Stimulated activated CD4-positive, alpha-beta T cell treated with anti-CD3 and anti-CD28 coated beads, Interleukin-1b, Interleukin-23, amount 100 ng/mL, for 1 hour (primary cell): ENCODE measurements at places on chromosomes 6 and 20.

DNA sequence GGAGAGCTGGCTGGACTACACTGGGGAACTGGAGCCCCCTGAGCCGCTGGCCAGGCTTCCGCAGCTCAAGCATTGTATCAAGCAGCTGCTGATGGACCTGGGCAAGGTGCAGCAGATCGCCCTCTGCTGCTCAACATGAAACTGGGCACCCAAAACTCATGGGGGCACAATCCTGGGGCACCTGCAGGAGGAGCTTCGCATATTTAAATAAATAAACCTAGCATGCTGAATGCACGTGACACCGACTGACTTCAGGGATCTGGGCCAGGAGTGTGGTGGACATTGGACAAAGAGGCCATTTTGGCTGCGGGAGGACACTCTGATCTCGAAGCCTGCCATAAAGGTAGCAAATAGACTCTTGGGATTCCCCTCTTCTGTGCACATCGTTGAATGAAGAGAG is 6.8 kb downstream of the SCAND1 start:
- DNase-seq, result no peak

- DNase-seq, result no peak
Observed at GRCh38 chr6:150290429-150290828, 78.4 kb upstream of the IYD start.

- no peak for DNase-seq
Observed at GRCh38 chr20:41044409-41045062, 15.9 kb downstream of the TOP1 start.

DNA sequence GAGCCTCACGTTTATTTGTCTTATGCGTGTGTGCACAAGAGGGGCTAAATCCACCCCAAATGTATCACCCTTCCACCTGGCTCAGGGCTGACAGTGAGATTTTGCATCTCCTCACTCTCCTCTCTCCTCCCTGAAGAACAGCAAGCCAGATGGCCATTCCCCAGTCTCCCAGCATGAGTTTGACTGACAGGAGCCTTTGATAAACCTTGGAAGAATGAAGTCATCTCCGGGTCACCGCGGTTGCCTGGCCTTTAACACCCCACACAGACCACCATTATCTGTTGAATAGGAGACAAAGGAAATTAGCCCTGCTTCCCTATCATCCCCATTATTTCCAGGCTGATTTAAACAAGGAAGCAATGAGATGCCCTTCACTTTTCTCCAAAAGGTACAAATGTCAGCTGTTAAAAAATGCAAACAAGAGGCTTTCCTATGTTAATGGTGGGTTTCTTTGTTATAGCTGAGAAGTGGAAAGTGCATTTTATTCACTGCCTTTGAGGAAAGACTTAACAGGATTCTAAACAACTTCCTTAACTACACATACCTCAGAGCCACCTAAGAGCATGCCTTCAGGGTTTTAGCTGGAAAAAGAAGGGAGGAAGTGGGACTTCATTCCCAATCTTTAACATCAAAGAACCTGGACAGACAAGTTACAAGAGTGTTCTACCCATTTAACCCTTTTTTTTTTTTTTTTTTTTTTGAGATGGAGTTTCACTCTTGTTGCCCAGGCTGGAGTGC is 524.8 kb upstream of the ID4 start:
- no peak for DNase-seq

DNA sequence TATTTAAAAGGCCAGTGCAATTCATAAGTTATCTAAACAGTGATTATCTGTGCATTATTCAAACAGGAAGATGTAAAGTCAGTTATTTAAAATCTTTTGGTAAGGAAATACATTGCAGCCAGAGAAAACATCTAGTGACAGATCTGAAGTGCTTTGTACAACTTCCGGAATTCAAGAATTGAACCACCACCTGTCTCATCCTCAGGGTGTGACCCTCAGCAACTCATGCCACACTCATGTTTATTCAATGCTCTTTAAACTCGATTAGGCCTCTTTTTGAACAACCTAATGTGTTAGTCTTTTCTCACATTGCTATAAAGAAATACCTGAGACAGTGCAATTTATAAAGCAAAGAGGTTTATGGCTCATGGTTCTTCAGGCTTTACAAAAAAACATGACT is 62.6 kb upstream of the GGTLC1 start:
- DNase-seq, result no peak

DNA sequence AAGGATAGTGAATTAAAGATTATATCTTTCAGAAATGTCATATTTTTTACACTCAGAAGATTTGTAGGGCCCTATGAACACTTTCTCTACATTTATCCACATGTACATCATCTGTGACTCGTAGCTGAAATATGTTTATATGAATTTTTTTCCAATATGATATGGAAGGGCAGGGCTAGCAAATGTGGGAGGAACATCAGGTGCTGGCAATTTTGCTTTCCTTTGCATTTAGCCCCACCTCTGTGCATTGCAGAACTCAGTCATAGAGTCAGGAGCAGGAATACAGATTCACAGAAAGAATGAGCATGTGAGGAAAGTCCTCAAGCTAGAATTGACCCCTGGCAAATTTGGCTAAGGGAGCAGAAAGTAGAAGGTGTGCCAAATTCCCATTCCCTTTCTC is 129.9 kb downstream of the CRYBG1 start:
- no peak for DNase-seq

- DNase-seq, result no peak
Observed at GRCh38 chr6:79544299-79544927, 7.2 kb upstream of the LCA5 start.

- DNase-seq, result no peak
Observed at GRCh38 chr20:1474817-1475603, 8.4 kb upstream of the NSFL1C start.

- peak; percentile 71 for DNase-seq
Observed at GRCh38 chr6:43509984-43510826, at the start of gene LRRC73. TSS of gene LRRC73 (minus strand) at chr6:43510346. CDS start at chr6:43509785, 561 bp downstream.

GRCh38 chr6:114987281-114987680 is 644.5 kb upstream of the HS3ST5 start:
- no peak for DNase-seq

DNA sequence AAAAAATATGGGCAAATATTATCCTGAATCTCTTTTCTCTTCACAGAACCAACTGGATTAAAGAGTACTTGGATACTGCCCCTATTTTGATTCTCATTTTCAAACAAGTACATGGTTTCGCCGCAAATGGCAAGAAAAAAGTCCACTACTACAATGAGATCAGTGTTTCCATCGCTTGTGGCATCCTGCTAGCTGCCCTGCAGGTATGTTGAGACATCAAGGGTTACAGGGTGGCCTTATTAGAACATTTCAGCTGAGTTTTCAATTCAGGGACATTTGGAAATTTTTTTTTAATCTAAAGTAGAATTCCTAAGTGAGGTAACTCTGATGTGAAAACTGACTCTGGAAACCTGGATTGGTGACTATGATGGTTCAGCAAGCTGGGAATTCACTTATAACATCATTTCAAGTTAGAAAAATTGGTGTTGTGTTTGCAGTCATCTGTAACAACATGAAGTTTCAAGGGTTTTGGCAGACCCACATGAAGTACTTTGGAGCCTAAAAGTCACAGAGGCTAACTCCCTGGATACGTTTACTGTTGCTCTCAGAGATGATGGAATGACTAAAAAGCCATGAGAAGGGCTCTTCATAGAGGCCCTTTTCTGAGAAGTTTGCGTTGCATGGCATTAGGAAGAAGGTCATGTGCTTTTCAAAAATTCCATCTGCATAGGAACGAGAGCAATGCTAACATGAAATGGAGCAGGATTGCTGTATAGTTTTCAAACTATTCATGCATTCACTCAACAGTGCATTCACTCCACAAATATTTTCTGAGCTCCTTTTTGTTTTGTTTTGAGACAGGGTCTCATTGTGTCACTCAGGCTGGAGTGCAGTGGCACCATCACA is 25.5 kb downstream of the IYD start:
- no peak for DNase-seq

DNA sequence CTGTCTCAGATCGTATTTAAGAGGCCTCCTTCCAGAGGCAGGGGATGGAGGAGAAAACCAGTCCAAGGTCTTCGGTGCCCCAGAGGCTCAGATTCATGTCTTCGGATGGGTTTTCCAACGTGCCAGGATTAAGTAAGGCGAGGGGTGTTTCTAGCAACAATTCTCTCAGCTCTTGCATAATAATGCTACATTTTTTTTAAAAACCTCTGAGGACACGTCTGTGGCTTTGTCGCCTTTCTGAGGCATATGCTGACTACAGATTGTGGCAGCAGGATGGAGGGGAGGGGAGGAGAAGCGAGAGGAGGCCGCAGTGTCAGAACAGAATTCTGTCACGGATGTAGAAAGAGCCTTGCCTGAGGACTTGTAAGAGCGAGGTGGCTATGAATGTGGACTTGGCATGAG is 17.7 kb upstream of the CCDC167 start:
- no peak for DNase-seq

- no peak for DNase-seq
Observed at GRCh38 chr6:170473301-170473717, 79.8 kb downstream of the PSMB1 start.

DNA sequence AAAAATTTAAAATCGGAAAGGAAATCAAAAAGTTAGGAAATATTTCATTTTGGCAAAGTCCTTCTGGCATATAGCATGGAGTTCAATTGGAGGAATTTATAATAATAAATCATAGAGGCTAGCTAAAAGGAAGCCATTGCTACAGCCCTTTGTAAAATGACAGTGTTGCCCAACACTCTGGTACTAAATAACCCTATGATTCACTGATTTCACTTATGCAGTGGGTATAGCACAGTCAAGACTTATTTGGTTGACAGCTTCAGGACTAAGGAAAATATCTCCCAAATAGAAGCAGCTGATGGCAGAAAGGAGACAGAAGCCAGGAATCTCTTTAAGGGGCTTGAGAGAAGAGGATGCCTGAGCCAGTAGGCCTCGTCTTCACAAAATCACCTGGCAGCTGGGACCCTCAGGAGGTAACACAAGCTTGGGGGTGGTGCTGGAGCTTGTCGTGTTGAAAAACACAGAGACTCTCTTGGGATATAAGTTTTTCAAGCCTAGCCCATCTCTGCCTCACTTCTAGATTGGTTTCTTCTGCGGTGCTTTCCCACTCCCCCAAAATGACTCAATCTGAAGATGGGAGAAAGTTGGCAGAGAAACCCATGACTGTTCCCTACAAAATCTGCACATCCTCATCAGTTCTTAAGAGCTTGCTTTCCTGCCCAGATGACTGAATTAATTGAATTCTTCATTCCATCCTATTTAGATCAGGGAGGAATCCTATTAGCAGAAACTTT is 38.4 kb upstream of the EYA4 start:
- DNase-seq, result no peak

GRCh38 chr20:33412484-33412838 is 11.1 kb upstream of the CDK5RAP1 start:
- DNase-seq, result no peak

DNA sequence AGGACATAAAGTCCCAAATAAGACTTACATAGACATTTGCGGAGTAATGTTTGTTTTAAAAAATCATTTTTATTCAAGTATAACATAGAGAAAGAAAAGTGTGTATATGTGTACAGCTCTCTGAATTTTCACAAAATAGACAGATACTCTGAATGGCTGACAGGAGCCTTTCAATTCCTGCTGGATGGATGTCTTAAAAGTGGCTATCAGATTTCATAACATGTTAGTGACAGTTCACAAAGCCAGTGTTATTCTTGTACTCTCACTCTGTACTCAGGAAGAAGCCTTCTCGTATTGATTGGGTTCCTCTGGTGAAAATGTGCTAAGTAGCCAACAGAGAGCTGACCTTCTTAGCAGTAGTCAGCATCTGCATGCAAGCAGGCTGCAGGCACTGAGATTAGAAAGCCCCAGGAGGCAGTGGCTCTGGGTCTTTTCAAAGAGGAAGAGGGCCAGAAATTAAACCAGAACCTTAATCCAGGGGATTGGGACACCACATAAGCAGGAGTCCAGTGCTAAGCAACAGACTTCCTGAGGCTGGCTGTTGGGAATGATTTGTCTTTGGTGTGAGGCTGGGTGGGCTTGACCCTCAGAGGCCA is 19.7 kb downstream of the SLC17A4 start:
- DNase-seq, result no peak

GRCh38 chr6:18088419-18089296 is 33.8 kb downstream of the NHLRC1 start:
- DNase-seq, result no peak

DNA sequence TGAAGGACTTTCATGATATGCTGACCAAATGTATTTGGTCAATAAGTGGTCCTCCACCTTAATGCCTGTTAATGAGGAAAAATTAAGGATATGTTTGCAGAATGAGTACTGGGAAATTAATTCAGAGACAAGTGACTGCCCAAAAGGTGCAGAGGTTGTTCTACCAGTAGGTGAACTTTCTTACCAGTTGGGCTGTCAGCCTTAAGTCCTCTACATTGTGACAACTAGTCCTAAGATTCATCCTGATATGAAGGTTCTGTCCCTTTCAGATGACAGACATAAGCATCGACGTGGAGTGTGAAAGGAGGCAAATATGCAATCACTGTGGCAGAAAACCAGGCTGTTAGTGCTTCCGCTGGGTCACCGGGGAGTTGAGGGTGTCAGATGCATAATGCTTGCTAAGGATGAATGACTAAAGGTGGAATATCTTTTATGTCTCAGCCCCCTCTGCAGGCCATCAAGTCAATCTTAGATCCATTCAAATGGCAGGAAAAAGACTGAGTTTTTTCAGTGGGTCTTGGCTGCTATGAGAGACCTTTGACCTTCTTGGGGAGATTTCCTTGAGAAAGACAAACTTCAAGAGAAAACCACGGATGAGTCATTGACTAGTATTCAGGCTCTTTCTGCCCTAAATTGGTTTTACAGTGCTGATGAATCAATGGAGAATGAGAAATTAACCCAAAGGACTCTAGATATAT is 226.0 kb downstream of the TPBG start:
- no peak for DNase-seq

GRCh38 chr6:91877994-91878393 is 1291.1 kb upstream of the MAP3K7 start:
- DNase-seq, result no peak

GRCh38 chr6:133891149-133891926 is 2.4 kb downstream of the TCF21 start:
- DNase-seq, result no peak

DNA sequence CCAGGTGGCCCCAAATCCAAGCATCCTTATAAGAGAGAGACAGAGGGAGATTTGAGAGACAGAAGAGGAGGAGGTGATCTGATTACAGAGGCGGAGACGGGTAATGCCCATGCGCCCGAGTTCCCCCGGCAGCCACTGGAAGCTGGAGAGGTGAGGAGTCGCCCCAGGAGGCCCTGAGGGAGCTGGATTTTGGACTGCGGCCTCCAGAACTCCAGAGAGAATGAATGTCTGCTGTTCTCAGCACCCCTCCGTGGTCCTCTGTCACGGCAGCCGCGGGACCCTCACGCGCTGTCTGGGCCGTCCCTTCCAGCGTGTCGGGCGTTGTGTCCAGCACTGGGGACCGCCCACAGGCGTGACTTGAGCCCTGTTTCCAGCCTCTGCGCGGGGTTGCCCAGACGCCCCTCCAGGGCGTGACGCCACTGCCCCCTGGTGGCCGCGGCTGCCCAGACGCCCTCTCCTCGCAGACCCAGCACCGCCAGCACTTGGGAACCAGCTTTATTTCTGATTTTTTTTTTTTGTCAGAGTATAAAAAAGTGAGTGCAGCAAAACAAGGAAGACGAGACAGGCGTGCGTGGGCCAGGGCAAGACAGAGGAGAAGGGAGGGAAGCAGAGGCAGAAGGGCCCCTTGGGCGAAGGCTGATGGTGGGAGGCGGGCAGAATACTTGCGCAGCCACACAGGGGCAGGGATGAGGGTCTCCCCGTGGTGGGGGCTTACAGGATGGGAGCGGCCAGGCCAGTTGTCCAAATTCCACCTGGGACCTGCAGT is 4.1 kb upstream of the ZNF512B start:
- DNase-seq, result no peak

- no peak for DNase-seq
Observed at GRCh38 chr20:51496964-51497363, 45.6 kb downstream of the NFATC2 start.

- DNase-seq, result no peak
Observed at GRCh38 chr20:44030394-44030793, 115.7 kb downstream of the TOX2 start.
